CD4-positive, alpha-beta T cell treated with Interleukin-15 for 1 hour (primary cell): ENCODE measurements at places on chromosomes 2 and 18.

DNA sequence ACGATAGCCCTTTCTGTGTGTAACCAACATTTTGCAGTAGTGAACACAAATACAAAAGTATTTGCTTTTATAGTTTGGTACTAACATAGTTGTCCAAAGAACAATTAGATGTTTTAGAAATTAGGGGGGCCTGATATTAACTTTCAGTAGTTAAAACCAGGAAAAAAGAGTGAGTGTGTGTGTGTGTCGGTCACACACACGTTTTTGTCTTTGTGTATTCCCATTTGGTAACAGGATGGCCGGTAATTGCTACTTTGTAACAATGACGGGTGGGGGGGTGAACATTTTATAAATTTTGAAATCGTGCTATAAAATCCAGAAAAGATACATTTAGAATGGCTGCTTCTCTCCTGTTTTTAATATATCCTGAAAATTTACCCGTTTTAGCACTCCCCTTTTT lies 1.5 kb downstream of the PPIG start:
- no peak for DNase-seq

GRCh38 chr2:178247250-178247649 lies 52.9 kb downstream of the OSBPL6 start:
- no peak for DNase-seq

DNA sequence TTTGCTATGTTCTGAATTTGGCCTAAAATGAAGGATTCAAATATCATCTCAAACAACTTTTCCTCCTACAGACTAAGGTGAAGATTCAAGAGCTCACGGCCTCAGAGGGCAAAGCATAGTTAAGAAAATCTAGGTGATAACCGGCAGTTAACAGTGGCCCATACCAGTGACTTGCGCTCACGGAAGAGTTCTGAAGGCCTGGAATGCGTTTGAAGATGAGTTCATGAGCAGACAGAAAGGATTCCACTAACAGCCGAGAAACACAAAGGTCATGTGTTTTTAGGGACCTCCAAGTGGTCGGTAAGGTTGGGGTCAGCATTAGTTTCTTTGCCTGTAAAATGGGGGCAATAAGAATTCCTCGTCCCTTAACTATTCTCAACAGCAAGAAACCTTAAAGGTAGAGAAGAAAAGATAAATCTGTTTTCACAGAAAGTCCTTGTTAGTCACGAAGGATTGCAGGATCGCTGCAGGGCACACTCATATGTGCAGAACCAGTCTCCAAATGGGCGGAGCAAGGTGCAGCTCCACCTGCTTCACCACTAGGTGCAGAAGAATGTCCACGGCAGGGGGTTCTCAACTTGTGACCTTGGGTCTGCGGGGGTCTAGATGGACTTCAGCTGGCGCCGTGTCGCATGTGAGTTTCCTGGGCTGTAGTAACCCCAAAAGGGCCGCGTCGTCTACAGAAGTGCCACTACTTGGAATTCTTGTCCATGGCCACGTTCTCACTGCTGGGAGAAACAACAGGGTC lies 708 bp upstream of the RPIA start:
- DNase-seq = peak; percentile 55

DNA sequence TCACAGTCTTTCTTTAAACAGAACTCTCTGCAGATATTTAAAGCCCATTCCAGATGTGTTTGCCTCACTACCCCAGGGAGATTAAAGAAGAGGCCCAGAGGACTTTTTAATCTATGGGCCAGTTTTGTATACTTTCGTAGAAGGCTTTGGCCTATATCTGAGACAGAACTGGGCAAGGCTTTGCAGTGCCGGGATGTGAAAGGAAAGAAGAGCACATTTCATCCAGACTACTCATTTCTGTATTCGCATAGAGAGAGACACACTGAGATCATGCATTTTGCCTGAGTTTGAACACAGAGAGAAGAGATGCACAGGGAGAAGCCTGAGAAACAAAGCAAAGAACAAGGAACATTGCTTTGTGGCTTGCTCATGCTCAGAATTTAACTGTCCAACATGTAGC lies 54.9 kb upstream of the SLC5A7 start:
- no peak for DNase-seq

DNA sequence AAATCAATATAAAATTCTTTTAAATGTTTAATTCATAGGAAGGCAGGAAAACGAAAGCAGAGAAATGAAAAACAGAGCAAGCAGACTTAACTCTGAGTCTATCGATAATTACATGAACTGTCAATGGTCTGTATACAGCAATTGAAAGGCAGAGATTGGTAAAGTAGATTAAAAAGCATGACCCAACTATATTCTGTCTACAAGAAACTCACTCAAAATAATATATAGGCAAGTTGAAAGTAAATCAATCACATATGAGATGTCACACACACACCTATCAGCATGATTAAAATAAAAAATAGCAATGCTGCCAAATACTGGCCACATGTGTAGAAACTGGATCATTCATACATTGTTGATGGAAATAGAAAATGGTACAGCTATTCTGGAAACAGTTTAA lies 136.4 kb upstream of the CYP1B1 start:
- DNase-seq = no peak

- no peak for DNase-seq
These were observed 14.1 kb downstream of the TLK1 start for GRCh38 chr2:171146633-171147032.

GRCh38 chr2:202165945-202166344 lies 72.5 kb downstream of the SUMO1 start:
- DNase-seq = no peak

DNA sequence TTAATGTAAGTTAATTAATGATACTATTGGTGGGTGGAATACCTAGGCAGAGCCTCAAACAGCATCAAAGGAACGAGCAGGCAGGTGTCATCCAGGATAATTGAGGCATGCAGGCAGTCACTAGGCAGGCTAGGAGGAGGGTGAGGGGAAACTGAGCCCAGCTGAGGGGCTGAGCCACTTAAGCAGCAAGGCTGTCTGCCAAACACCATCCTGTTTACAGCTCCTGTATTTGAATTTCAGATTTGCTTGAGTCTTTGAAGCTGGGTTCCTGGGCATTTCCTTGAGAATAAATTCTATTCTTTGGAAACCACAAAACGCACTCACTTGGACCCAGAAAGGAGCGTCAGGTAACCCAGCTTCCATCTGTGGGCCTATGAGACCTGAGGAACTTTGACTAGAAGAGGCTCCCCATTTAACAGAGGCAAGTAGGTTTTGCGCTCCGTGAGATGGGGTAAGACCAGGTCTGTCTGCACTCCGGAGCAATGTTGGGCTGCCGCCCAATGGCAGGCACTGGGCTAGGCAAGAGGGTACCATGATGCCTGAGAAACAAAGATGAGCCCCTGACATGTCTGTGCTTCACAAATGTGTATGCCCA lies 2.0 kb downstream of the EDAR start:
- DNase-seq = peak; percentile 51

DNA sequence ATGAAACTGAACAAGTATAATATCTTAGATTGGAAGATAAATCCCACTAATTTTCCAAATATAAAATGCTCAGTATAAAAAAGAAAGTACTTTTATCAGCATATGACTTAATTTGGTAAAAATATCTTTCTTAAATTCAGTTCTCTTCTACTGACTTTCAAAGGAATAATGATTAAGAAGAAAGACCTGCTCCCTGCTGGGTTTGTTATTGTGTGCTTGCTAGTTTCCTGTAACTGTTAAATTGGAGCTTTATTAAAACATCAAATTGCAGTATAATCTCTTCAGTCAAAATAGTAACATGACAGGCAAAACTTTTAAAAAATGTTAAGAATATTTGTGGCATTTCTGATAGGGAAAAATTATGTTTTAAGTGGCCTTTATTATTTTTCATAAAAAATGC lies 1317.4 kb upstream of the CDH2 start:
- no peak for DNase-seq

DNA sequence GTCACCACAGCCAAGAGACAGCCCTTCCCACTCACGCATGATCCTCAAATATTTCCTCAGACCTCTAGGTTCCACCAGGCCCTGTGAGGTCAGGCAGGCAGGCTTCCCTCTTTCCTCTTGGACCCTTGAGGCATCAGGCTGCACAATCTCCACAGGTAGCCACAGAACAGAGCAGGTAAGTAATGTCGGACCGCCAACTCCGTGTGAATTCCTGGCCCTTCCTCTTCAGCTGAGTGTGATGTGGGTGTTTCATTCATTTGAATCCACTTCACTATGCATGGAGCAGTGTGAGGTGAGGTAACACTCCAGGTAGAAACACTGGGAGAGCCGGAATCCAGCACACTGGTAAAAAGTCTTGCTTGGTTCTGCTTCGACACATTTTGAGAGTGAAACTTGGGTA lies 44.0 kb downstream of the MRPL35 start:
- no peak for DNase-seq

DNA sequence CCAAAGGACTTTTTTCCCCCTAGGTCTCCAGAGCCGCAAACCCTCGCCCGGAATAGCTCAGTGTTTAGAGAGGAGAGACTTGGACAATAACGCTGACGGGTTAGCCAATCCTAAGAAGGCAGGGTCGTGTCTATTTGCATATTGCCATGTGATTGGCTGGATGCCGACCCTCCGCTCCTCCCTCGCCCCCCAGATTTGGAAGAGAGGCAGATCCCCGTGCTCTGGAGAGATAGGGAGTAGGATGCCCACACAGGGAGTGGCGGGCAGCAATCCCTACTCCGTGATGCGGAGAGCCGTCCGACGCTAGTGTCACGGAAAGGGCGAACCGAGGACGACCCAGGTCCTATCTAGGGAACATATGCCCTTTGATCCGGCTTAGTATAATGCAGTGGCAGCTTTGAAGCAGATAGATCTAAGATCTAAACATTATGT lies 1.4 kb downstream of the WNT6 start:
- no peak for DNase-seq

GRCh38 chr2:37554155-37554510 lies 117.3 kb downstream of the CDC42EP3 start:
- DNase-seq = no peak

- no peak for DNase-seq
These were observed at the start of gene SLC19A3 for GRCh38 chr2:227717687-227718567. SLC19A3 (minus strand) TSS chr2:227718028; CDS start chr2:227702318, 15,710 bp downstream.

DNA sequence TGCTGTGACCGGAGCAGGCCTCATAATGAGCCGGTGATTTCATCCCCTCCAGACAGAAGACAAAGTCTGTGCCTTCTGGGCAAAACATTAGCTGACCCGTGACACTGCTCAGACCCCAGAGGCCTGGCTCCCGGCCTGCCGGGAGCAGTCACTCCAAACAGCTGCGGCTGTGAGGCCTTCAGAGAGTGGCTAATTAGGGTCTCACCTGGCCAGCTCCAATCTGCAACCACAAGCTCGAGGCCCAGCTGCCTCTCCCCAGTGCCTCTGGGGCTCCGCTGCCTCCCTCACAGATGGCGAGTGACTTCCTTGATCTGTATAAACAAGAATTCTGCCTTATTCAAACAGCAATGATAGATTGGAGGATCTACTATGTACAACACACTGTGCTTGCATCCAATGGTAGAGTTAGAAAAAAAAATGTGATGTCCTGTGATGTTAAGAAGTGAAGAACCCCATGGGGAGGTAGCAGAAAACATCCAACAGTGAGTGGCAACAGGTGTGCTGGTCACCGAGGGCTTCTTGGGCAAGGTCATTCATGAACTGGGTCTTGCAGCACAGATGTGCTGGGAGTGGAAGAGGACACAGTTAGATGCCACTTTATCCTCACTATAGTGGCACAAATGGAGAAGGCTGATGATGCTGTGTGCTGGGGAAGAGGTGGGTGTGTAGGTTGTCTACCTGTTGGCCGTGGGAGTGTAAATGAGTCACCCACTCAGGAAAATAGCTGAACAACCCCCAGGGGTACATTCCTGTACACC lies 98.2 kb upstream of the ASAP2 start:
- DNase-seq = no peak

DNA sequence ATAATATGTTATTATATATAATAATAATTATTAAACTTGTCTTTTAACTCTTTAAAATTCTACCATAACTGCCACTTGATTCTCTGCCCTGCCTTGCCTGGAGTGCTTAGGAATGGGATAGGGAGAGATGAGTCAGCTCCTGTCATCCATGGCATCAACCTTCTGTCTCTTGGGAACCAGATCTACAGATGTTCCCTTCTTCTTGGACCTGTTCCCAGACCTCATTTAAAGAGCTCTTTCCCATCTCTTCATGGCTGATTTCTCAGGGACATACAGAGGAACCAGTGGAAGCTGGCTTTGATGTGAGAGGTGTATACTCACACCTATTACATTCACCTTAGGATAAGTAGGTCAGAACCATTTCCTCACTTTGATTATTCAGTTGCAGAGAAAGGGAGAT lies 155.3 kb upstream of the MYO3B start:
- DNase-seq = no peak

GRCh38 chr2:176150584-176151441 lies 537 bp upstream of the HOXD4 start:
- no peak for DNase-seq

DNA sequence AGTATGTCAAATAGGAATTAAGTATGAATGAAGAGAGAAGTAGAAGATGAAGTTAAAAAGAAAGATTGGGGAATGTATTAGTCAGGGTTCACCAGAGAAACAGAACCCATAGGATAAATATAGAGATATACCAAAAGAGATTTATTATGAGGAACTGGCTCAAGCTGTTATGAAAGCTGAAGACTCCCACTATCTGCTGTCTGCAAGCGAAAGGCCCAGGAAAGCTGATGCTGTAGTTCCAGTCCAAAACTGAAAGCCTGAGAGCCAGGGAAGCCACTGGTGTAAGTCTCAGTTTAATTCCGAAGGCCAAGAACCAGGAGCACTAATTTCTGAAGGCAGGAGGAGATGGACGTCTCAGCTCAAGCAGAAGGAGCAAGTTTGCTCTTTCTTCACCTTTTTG lies 200.9 kb upstream of the FN1 start:
- no peak for DNase-seq

- DNase-seq = no peak
These were observed 35.9 kb downstream of the INPP5D start for GRCh38 chr2:233096006-233096405.

DNA sequence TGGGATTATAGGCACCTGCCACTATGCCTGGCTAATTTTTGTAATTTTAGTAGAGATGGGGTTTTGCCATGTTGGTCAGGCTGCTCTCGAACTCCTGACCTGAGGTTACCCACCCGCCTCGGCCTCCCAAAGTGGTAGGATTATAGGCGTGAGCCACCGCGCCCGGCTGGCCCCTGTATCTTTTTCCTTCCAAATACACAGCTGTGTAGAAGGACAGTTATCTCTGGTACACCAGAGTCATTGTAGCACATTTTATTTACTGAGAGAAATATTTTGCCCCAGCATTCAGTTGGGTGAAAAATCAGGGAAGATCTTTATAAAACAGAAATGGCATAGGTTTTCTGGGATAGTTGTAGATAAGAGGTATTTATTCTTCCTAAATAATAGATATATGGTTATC lies 23.5 kb upstream of the POLR1B start:
- no peak for DNase-seq

DNA sequence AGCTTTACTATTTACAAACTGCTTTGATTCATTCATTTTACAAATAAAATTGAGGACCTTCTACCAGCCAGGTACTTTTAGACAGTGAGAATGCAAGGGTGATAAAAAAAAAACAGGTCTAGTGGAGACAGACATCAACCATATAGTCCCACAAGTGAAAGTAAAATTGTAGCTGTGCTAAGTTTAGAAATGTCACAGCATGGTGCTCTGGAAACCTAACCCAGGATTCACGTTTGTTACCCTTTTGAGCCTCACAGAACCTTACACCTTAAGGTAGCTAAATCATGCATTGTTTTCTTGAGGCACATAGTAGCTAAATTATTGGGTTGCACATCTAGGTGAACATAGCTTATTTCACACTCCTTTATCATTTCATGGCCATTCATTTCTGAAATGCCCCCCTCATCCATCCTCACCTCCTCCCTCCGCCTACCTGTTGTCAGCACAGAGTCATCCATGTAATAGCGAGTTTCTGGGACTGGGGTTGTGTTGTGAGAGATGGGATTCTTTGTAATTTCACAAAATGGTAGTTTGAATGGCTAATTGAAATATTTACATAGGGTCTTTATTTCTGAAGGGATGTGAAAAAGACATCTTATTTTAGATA lies 7.1 kb downstream of the MTA3 start:
- no peak for DNase-seq
